H1 (cell line): ENCODE measurements at places on chromosomes 11 and 22. TPM values are rescaled to one million over a fixed set of nuclear protein-coding genes. Genes with fewer than 3 reads are reported as not detected.

DNA sequence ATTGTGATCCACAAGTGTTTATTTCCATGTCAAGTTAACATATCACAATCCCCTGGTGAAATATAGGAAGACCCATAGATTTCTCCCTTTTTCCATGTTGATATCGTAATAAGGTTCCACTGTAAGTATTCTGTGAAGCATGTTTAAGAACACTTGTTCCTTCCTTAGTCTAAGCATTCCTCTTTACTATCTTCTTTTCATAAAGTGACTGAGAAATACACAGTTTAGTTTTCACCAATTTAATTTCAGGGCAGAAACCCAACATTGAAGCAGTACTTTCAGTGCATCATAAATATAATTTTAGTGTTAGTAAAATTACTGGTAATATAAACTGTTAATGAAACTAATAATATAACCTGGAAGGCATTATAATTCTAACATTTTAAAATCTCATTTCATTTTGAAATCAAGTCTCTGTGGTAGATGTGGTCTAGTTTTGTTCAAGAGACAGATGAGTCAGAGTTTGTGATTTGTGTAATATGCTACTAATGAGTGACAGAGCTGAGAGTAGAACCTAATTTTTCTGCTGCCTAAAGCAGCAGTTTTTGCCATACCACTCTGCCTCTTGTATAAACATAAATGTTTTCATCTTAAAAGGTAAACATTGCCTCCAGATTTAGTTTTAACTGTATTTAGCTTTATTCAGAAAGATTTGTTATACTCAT is 79.4 kb downstream of the ATM start:
- no peaks in the 10 kb centered on the region for H3K4me1 ChIP-seq
- no peak overlapping the region for H3K4me3 ChIP-seq
- DNase-seq, result no peak
- no peak overlapping the region for H3K27ac ChIP-seq
- peaks cover 69% of the 10 kb centered on the region for H3K36me3 ChIP-seq
- no peaks in the 10 kb centered on the region for H3K27me3 ChIP-seq

- H3K36me3 ChIP-seq, result no peaks in the 10 kb centered on the region
- no peak overlapping the region for H3K4me3 ChIP-seq
- no peaks in the 10 kb centered on the region for H3K27me3 ChIP-seq
- no peaks in the 10 kb centered on the region for H3K4me1 ChIP-seq
- H3K27ac ChIP-seq, result no peak overlapping the region
Observed at GRCh38 chr11:83427501-83427900, 141.3 kb upstream of the CCDC90B start.

- H3K27me3 ChIP-seq, result no peaks in the 10 kb centered on the region
- H3K36me3 ChIP-seq, result no peaks in the 10 kb centered on the region
- no peak overlapping the region for H3K27ac ChIP-seq
- no peak overlapping the region for H3K4me3 ChIP-seq
- no peak for DNase-seq
- H3K4me1 ChIP-seq, result no peaks in the 10 kb centered on the region
Observed at GRCh38 chr22:48872271-48873190, 955.1 kb downstream of the BRD1 start.

- no peaks in the 10 kb centered on the region for H3K27me3 ChIP-seq
- H3K36me3 ChIP-seq, result no peaks in the 10 kb centered on the region
Observed at GRCh38 chr11:45483416-45483815, 182.0 kb downstream of the CHST1 start.

Gene ANO9
- polyA plus RNA-seq, result 20.7 and 24.6 TPM in 2 replicates
